NCI-H774 (cell line): ENCODE measurements at places on chromosomes 2 and 18.

GRCh38 chr2:114068438-114068837 is 178.5 kb downstream of the ACTR3 start:
- no peak for DNase-seq

GRCh38 chr2:191478799-191479679 is 198.9 kb upstream of the NABP1 start:
- DNase-seq, result peak; percentile 20

- DNase-seq, result no peak
These were observed 872 bp downstream of the ASB1 start for GRCh38 chr2:238427435-238428162.

DNA sequence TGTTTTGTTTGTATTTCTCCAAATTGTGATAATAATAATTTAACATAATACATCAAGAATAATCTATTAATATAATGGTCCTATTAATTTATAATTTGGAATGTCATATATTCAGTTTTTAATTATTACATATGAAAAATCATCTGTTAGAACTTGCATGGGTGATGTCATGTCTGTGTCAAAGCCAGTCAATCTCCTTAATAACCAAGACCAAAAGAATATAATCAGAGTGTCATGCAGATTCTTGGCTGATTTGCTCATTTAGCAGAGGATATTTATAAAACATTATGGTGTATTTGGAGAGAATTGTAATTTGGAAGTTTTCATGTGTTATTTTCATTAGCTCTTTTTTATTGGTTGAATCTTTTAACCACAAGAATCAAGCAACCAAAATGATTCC is 96.4 kb downstream of the PIK3C3 start:
- DNase-seq, result no peak

DNA sequence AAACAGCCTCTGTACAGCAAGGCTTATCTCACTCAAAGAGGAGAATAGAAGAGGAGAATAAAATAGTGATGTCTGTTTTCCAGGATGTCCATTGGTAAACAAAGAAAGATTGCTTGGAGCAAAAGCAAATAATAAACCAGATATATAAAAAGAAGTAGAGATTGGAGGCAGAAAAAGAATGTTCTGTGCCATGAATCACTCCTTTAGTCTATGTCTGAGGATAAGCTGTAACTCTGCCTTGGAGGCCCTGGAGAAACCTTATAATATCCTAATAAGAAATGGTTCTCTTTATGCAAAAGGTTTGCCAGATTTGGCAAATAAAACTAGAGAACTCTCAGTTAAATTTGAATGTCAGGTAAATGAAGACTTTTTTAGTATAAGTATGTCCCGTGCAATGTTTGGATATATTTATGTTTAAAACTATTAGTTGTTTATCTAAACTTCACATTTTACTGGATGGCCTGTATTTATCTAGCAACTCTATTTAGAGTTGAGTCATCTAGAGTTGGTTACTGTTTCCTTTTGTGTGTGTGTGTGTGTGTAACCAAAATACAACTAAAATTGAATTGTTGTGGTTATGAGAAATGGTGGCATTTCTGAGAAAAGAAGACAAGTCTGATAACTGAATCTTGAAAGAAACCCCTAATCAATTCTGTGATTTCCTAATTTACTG is 510.3 kb upstream of the SETBP1 start:
- no peak for DNase-seq

DNA sequence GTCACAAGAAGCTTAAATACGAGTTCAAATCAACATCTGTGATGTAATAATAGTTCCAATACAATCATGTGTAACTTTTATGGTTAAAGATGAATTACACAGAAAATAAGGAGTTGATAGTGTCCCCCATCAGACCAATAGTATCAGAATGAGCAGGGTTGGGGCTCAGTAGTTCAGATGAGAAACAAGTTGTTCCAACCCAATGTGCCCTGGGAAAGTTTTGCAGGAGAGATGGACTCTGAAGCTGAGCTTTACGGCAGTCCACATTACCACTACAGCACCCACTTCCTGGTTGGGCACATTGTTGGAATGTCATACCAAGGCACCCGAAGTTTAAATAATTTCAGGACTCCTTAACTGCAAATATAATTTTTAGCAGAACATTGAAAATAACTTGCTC is 12.1 kb upstream of the CXCR4 start:
- no peak for DNase-seq

DNA sequence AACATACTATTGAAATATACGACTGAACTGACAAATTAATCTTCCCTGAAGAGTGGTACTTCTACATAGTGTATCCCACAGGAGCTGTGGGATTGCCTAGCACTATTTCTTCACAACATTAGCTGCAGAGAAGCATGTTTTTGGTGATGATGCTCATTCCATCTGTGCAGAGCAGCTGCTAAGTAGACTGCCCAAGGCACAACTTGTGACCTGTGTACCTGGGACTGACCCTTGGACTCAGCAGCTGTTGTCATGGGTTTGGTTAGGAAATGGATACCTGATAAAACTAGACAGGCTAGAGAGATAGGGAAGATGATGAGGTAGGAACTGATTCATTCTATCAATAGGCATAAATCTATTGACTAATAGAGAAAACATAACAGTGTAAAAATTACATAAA is 1204.0 kb downstream of the DSC3 start:
- DNase-seq, result no peak
